ENCODE measurements at places on chromosomes 2 and 18.

DNA sequence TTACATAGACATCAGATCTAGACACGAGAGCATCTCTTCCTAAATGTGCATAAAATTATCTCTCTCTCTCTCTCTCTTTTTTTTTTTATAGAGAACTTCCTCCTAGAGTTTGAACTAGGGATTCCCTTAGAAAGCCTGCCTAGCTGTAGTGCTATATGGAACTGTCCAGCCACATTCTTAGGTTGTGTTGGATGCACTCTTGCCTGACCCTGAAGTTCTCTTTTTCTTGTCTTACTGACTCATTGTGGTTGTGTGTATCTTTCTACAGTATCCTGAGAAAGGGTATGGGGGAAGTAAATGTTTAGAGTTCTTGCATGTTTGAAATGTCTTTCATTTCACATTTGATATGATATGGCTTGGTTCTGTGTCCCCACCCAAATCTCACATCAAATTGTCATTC lies 368.2 kb downstream of the CDH2 start:
- DNase-seq, result no peak

DNA sequence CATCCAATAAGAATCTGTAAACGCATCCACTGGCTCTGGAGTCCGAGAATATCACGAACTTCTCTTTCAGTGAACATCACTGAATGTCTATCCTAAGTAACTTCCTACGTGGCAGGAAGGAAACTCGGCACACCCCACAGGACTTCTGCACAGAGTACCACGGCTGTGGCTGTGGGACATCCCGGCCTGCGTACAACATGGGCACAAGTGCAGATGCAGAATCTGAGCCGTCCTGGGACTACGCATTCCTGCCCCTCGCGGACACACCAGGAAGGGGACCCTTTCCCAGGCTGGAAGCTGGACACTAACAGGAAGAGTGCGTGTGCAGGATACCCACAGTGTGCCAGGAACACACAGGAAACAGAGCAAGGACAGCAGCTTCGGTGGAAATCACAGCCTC lies 60.6 kb downstream of the ZNF516 start:
- no peak for DNase-seq

DNA sequence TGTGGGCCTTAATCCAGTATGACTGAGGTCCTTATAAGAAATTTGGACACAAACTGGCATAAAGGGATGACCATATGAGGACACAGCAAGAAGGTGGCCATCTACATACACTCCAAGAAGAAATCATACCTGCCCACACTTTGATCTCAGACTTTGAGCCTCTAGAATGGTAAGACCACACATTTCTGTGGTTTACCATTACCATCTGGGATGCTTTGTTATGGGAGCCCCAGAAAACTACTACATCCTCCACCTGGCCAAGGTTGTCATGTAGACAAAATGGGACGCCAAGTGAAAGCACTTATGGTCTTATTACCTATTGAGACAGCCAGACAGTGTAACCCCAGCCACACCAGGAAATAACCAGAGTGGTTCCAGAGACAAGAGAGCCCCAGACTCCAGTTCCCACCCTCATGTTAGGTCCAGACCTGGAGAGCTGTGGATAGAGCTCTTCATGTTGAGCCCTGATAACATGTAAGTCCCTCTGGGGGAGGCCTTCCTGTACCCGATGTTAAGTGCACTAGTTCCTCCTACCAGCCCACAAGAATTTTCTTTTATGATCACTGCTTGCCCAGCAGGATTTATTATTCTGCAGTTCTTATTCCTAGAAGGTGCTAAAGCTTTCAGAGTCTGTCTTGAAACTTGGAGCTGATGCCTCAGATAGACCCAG lies 4.6 kb upstream of the ADD2 start:
- no peak for DNase-seq

DNA sequence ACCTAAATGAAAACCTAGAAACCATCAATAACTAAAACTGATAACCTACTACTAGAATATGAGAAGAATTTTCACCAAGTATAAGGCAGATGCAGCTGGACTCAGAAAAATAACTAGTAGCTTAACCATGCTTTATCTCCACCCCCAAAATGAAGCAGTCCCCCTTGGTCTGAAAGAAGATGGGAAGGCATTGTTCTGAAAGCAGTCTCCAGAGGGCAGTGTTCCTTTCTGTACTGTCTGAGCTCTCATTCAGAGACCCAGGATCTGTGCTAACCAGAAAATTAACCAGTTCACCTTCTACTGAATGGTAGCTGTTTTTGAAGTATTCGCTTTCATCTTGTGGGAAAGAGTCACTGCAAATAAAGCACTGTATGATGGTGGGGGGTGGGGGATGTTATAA lies 273.0 kb downstream of the PDE11A start:
- no peak for DNase-seq

GRCh38 chr2:128591861-128592822 lies 273.5 kb upstream of the HS6ST1 start:
- DNase-seq, result no peak

GRCh38 chr2:144414324-144414845 lies 105.5 kb downstream of the ZEB2 start:
- DNase-seq, result peak; percentile 4

- DNase-seq, result no peak
Observed at GRCh38 chr2:102594445-102595016, 24.8 kb upstream of the SLC9A2 start.

DNA sequence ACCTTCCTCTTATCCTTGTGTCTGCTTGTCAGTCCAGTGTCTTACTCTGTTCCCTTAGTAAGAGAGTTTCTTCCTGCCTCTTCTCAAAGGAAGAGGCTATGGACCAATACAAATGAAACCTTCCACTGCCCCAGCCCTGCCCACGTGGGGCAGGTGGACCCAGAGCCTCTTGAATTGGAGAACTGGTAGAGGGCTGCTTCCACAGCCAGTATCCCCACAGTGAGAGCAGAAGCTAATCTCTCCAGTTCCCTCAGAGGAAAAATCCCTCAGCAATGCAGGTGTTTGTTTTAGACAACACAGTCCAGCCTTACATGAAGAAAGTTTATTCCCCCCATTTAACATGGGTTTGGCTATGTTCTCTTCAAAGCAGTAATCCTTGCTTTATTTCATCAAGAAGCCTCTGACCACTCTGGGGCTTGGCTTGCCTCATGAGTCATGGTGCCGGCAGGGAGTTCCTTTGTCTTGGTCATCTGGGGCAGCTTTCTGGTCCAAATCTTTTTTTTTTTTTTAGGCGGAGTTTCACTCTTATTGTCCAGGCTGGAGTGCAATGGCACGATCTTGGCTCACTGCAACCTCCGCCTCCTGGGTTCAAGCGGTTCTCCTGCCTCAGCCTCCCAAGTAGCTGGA lies 6.5 kb upstream of the CYBRD1 start:
- DNase-seq, result no peak

DNA sequence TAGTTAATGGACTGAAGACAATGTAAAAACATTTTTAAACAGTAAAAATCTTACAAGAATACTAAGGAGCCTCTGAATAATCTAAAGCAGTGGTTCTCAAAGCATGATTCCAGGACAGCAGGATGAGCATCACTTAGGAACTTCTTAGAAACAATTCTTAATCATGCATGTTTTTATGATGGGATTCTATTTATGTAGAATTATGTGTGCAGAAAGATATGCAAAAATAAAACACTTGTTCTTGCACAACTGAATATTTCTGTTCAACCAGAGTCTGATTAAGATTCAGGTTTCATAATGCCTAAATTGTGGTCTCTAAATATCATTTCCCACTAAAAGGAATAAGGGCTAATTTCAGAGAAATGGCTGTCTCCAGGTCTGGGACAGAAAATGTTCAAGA lies 69.2 kb upstream of the MTIF2 start:
- DNase-seq, result no peak

DNA sequence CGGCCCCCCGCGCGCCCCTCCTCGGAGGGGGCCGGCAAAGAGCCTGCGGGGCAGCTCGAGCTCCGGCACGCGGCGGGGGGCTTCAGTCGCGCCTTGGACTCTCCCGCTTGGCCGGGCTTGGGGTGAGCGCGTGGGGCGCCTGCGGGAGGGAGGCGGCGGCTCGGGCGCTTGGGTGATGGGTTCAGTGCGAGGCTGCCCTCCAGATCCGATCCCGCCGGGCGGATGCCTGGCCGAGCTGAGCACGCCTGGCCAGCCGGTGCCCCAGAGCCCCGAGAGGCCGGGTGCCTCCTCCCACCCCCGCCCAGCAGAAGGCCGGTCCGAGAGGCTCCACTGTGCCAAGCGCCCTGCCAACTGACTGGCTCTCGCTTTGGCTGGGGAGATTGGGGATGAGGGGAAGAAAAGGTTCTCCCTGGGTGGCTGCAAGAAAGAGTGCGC lies 273 bp upstream of the NXPH2 start:
- no peak for DNase-seq

GRCh38 chr2:77418537-77418936 lies 103.6 kb downstream of the LRRTM4 start:
- DNase-seq, result no peak

GRCh38 chr2:127313406-127313805 lies 19.5 kb upstream of the ERCC3 start:
- DNase-seq, result no peak

DNA sequence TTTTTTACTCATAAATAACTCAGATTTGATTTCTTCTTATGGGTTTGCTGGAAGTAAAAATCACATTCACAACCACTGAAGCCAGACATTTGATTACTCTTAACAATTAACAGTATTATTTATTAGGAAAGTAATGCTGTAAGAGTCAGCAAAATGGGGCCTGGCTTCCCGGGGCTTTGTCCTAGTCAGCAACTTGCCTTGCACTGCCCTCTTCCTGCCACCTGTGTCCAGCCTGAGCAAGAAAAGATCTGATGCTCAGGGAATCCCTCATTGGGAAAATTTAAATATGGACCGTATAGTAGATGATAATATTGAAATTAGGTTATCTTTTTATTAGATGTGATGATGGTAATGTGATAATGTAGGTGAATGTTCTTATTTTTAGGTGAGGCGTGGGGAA lies 30.8 kb upstream of the ACYP2 start:
- DNase-seq, result no peak

DNA sequence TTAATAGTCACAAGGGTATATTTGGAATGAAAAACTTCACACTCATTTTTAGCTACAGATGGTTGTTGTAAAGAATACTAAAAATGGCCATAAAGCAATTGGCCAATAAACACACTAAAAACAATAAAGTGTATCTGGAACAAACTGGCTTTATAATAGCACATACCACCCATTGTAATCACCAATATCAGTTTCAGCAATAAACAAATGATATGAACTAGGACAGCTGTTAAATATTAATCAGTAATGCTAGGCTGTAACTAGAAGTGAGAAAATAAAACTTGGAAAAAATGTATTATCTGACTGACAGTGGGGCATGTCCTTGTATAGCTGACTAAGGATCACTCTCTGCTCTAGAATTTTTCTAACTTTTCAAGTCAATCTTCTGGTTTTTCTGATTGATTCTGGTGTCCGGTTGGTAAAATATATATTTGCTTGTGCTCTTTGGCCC lies 312.5 kb downstream of the RND3 start:
- no peak for DNase-seq

DNA sequence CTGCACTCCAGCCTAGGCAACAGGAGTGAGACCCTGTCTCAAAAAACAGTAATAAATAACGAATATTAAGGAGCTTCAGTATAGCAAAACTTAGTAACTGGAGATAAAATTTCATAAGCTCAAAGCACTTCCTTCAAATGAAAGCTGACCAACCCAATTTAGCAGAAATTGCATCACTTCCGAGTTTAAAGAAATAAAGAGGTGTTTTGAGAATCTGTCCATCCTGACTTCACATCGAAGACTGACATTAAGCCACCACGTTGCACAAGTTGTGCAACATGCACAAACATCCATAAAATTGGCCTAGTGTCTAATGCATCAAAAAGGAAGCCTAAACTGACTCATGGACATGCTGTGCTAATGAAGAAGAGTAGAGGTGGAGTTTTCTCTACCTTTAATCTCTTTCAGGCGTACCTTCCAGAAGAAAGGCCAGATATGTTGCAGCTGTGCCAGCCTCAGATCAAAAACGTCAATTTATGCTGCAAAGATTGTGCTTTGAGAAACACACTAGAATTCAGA lies 7.7 kb upstream of the DSG3 start:
- no peak for DNase-seq

GRCh38 chr2:190340369-190340768 lies 3.0 kb upstream of the INPP1 start:
- no peak for DNase-seq

DNA sequence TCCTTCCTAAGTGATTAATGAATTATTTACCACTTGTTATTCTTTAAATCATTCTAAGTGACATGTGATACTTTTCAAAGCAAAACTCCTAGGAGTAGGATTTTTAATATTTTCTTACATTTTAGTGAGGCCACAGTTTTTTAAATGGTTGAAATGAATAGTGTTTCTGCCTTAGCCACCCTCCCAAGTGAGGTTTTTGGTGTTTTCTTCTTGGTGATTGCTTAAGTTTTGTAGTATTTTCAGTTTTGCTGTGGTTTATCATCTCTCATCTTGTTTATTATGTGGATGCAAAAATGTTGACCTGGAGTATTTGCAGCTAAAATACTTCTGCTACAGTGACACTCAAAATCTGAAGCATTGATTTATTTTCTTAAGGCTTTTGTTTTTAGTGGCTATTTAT lies 9.8 kb downstream of the AFTPH start:
- DNase-seq, result no peak

- no peak for DNase-seq
Observed at GRCh38 chr2:205814039-205814364, 131.7 kb downstream of the NRP2 start.

GRCh38 chr18:79506191-79507075 lies 110.7 kb downstream of the NFATC1 start:
- no peak for DNase-seq

DNA sequence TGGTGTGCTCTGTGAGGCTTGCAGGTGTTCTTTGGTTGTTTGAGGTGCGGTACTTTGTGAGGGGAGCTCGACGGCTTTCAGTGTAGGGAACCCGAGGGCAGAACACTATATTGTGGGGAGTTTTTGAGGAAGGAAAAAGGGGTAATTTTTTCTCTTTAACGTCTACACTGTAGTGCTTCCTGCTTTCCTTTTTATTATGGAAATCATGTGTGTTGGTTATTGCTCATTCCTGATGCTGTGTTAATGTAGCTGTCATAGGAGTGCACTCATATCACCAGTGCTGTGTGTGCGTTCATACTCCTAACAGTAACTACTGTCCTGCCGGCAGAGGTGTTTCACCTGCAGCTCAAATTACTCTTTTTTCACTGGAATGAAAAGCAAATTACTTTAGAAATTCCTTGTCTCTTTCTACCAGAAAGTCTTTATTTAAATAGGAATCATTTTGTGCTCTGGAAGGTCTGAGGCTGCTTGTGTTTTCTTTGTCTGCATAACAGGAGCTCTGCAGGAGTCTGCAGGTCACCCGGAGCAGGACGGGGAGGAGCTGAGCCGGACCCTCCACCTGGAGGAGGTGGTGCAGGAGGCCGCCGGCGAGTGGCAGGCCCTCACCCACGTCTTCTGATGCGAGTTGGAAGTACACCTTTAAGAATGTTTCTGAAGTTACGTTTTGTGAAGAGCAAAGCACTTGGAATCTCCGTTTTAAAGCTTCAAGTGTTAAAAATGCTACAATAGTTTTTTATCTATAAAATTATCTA lies 145.5 kb downstream of the ZNF236 start:
- DNase-seq, result no peak

DNA sequence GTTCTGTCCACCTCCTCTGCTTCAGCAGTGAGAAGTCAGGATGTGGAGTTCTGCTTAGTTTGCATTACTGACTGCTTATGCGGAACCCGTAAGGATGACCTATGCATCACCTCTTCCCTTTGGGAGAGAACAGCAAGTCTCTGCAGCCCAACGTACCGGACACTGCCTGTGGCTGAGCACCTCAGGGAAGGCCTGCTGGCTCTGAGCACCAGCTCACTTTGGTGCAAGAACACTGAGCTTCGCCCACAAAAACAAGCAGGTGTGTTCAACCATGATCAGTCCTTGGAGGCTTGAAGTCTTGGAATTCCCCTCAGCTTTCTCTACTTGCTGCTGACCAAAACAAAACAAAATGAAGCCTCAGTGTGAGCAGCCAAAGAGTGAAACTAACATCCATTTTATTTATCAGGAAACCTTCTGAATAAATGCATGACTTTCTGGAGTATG lies 52.7 kb upstream of the NCK2 start:
- DNase-seq, result no peak
